Upper lobe of left lung (tissue), 6 donors: ENCODE measurements at places on chromosomes 2 and 18. TPM values are rescaled to one million over a fixed set of nuclear protein-coding genes. Genes with fewer than 3 reads are reported as not detected.

The ECEL1 gene
- total RNA-seq = not detected

The RGPD5 gene
- total RNA-seq = 270 TPM

DNA sequence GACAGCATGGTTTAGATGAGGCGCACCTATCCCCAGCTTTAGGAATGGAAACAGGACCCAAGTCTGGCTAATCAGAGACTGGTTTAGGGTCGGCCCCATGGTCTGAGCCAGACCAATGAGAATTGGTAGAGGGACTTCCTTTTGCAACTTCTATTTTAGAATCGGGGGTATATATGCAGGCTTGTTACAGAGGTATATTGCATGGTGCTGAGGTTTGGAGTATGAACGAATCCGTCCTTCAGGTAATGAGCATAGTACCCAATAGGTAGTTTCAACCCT, 1.5 kb upstream of the BOLA3 start:
- DNase-seq = no peak

DNA sequence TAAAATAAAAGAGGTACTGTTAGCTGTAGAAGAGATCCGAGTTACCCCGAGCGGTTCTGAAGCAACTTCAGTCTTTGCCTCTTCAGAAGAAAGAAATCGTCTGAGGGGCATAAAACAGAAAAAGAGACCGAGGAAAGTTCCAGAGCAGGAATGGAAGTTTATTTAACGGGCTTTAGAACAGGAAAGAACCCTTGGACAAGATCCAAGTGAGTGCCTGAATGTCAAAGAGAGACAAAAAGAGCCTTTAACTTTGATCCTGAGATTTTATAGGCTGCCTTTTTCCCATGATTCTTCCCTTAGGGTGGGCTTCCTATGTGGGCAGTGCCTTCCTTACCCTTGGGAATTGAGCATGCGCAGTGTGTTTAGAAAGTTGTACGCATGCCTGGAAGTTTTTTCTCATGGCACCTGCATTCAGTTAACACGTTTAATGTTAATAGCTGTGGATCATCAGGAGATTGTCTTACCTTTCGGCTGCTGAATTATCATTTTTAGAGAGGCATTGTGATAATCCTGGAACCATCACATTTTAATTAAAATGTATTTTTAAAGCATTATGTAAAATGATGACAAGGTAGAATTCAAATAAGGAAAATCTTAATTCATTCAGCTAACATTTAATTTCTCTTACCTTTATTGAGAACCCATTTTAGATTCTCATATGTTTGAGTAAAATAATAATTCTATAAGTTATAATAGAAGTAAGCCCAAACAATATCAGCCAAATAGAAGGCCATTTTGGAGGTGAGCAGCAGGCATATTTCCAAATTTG, 269.5 kb upstream of the ZSWIM2 start:
- no peak for DNase-seq

- no peak for DNase-seq
These were observed 26.2 kb downstream of the TAF4B start for GRCh38 chr18:26252411-26252810.

The CNGA3 gene
- 0.89 TPM for total RNA-seq

The TUBA3D gene
- not detected for total RNA-seq

- no peak for DNase-seq
These were observed 104.5 kb downstream of the DCDC2C start for GRCh38 chr2:3807853-3808252.

GRCh38 chr2:96150007-96150640, 4.9 kb upstream of the DUSP2 start:
- DNase-seq = no peak

- DNase-seq = no peak
These were observed 59.9 kb upstream of the STPG4 start for GRCh38 chr2:47214990-47215389.

- no peak for DNase-seq
These were observed 13.8 kb upstream of the SGPP2 start for GRCh38 chr2:222410534-222410933.

- DNase-seq = no peak
These were observed 204.1 kb downstream of the CTIF start for GRCh38 chr18:48742706-48743475.

The FAP gene
- 7.3 TPM for total RNA-seq

The INPP5D gene
- 17.6 TPM for total RNA-seq

- DNase-seq = no peak
These were observed 13.9 kb upstream of the UGP2 start for GRCh38 chr2:63827749-63828148.

The CFC1 gene
- total RNA-seq = 0.34 TPM

GRCh38 chr2:18290386-18290785, 270.1 kb downstream of the RDH14 start:
- DNase-seq = no peak

- DNase-seq = no peak
These were observed 53.2 kb upstream of the ARL4C start for GRCh38 chr2:234550056-234550455.

DNA sequence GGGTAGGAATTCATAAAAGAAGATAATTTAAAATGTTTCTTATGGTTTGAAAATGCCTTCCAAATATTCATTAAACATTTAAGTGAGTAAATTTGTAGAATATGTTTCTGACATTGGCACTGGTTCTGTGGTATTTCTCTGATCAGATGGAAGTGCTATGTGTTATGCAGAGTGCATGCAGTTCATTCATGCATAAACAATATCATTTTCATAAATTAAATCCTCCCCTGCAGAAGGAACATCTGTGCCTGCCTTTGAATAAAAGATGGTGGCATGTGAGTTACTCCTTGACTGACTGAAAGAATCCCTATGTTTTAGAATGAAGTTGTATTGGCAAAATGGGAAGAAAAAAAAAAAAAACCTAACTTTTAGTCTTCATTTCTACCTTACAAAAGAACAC, 5.9 kb downstream of the NEUROD1 start:
- no peak for DNase-seq

DNA sequence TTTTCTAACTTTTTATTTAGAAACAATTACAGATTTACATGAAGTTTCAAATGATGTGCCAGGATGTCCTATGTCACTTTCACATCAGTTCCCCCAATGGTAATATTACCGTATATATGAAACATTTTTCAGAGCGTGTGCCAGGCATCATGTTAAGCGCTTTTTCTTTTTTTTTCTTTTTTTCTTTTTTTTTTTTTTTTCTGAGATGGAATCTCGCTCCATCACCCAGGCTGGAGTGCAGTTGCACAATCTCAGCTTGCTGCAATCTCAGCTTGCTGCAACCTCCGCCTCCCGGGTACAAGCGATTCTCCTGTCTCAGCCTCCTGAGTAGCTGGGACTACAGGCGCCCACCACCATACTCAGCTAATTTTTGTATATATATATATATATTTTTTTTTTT, 5.6 kb upstream of the PPP4R1 start:
- no peak for DNase-seq

GRCh38 chr2:31511376-31511775, 69.4 kb downstream of the SRD5A2 start:
- no peak for DNase-seq

GRCh38 chr2:238313289-238313990, 6.9 kb upstream of the TRAF3IP1 start:
- no peak for DNase-seq

The SNORC gene
- 0.61 TPM for total RNA-seq

GRCh38 chr2:96636551-96637171, 1.5 kb downstream of the KANSL3 start:
- peak; percentile 37 for DNase-seq

The CHRNA1 gene
- total RNA-seq = not detected

- no peak for DNase-seq
These were observed 102.0 kb downstream of the DCDC2C start for GRCh38 chr2:3805201-3805939.

GRCh38 chr2:212536817-212537725, 1.5 kb downstream of the ERBB4 start:
- DNase-seq = peak; percentile 86

DNA sequence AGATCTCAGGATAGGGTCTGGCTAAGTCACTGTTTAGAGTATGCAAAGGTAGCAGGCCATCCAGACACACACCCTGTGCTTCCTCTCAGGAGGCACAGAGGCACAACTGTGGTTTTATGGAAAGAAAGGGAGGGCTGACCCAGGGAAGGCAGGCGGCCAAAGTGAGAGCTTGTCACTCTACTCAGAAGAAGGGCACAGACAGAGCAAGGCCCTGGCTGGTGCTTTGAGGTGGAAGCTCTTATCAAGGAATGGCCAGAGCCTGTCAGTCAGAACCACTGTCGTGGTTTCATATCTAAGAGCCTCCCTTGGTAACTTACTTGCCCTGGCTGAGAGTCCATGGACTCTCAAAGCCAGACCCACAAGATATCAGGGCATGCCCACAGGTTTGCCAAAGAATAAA, 40.7 kb downstream of the SLC9A2 start:
- no peak for DNase-seq

- DNase-seq = no peak
These were observed 308.6 kb downstream of the RNF144A start for GRCh38 chr2:7225848-7226247.

The WDPCP gene
- 20.8 TPM for total RNA-seq
